ENCODE measurements at places on chromosomes 12 and 14.

- no peak for DNase-seq
These were observed 117.8 kb downstream of the TTC7B start for GRCh38 chr14:90698379-90698869.

GRCh38 chr12:33000016-33000415 is 103.4 kb upstream of the PKP2 start:
- no peak for DNase-seq

DNA sequence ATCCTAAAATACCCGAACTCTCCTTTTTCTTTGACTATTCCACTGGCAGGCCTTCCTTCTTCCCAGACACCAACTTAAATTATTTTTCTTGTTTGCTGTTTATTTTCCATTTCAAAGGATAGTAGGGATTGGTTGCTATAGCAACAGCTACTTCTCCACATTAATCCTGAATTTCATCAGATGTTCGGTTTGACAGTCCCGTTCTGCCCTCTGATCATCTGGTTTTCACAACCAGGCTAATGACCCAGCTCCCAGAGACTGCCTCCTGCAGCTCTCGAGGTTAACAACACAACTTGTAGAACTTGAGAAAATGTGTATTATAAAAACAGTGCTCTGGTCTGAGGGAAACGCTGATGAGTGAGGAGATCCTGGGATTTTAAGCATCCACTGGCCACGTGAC is 45.5 kb downstream of the NUAK1 start:
- no peak for DNase-seq

DNA sequence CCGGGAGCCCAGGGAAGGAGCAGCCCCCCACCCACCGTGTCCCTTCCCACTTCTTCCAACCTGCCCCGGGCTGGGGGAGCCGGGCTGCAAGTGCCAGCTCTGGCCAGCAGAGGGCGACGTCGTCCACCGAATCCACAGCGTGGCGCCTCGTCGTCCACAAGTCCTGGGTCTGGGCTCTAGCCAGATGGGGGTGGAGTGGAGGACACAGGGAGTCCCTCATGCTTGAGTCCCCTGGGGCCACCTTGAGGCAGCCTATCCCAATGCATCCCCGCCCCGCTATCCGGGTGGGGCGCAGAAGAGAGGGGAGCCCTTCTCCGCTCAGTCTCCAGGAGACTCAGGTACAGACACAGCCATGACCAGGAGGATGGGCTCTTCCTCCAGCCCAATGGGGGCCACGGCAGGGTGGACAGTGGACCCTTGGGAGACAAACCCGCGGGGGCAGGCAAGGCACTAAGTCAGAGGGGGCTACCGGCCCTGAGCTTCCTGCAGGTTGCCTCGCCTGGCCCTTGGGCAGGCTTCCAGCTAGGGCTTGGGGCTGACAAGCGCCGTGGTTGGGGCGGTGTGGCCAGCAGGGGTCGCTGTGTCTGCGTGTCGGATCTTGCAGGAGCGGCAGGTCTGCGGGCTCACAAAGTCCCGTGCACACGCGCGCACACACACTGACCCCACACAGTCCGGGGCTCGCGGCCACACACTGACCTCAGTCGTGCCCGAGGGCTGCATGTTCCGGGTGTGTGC is 5.5 kb downstream of the AQP5 start:
- peak; percentile 98 for DNase-seq

DNA sequence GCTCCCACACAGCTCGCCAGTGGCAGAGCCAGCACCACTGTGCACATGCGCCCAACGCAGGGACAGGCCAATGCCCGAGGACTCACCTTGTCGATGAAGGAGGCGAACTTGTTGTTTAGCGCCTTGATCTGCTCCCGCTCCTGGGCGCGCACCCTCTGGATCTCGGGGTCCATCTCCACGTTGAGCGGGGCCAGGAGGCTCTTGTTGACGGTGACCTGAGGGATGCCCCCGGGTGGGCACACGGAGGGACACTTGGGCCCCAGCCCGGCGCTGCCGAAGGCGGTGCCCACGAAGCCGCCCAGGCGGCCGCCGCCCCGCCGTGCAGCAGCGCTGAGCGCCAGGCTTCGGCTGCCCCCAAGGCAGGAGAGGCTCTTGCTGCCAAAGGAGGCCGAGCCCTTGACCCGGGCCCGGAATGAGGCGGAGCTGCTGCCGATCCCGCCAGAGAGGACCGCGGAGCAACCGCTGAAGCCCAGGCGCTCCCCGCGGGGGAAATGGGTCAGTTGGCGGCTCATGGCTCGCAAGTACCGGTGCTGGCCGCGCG is at the start of gene KRT72:
KRT72 (minus strand) TSS at position 523 of the 541 bp plus-strand sequence; CDS start at position 512, 11 bp downstream.
- no peak for DNase-seq

- no peak for DNase-seq
These were observed 87.7 kb downstream of the CHGA start for GRCh38 chr14:93010522-93011140.

DNA sequence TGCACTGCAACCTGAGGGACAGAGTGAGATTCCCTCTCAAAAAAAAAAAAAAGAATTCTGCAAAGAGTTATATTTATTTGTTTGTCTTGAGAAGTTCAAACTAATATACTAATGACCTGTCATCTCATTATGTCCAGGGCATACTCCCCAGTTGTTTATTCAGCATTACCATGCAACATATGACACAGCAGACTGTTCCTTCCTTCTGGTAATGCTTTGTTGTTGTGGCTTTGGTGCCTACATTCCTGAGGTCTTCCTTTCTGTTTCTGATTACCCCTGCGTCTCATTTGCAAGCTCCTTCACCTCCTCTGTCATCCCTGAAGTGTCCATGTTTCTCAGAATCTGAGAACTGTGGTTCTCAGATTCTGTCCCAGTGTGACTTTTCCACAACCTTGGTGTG is 55.3 kb downstream of the DERA start:
- no peak for DNase-seq

- DNase-seq = no peak
These were observed 244.2 kb upstream of the CLEC14A start for GRCh38 chr14:38500125-38500524.

GRCh38 chr12:6090803-6091202 is 33.7 kb downstream of the VWF start:
- DNase-seq = no peak

DNA sequence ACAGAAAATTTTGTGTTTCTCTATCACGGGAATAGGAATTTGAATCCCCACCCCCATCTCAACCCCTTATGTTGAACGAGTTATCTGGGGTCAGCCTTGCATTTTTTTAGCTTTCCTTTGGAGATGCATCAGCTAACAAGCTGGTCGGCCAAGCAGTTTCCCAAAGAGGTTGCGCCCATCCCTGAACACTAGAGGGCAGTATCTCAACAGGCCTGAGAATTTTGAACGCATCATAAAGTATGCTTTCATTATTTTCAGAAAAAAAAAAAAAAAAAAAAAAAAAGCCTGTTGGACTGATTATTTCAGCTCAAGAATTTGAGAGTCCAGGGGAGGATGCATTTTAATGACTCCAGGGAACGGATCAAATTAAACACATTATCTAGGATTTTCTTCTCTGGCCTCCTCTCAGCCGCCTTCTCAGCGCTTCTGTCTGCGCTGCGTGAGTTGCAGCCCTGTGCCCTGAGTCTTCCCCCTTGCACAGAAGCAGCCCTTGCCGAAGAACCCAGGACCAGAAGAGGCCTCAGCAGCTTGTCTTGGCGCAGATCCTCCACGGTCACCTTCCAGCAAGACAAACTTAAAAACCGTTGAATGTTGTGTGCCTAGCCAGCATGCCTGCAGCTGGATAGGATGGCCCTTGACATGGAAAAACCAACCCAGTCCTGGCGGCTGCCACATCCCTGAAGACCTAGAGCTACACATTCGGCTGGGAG is 76.6 kb upstream of the GZMB start:
- DNase-seq = no peak

- no peak for DNase-seq
These were observed 153.9 kb upstream of the RMST start for GRCh38 chr12:97308576-97309198.

DNA sequence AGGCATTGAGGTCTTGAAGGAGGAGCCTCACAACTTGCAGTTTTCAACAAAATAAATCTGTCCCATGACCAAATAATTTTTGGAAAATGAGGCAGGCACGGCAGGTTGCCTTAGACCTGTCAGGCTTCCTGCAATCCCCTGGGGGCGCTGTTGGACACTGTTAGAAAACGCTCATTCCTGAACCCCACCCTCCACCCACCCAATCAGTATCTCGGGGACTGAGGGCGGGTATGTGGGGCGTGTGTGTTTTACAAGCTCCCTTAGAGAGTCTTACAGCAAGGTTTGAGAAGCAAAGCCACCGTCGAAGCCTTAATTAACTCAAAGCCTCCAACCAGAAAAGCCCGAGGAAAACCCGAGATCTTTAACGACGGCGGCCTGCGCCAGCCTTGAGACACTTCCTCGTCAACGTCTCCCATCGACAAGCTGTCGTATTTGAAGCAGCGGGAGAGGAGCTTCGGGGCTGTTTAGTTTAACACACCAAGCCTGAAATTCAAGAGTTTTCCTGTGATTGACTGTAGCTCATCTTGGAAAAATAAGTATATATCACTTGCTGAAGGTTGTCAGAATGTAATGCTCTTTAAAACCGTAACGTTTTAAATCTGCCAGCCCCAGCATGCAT is 123.0 kb downstream of the GLT1D1 start:
- DNase-seq = no peak

DNA sequence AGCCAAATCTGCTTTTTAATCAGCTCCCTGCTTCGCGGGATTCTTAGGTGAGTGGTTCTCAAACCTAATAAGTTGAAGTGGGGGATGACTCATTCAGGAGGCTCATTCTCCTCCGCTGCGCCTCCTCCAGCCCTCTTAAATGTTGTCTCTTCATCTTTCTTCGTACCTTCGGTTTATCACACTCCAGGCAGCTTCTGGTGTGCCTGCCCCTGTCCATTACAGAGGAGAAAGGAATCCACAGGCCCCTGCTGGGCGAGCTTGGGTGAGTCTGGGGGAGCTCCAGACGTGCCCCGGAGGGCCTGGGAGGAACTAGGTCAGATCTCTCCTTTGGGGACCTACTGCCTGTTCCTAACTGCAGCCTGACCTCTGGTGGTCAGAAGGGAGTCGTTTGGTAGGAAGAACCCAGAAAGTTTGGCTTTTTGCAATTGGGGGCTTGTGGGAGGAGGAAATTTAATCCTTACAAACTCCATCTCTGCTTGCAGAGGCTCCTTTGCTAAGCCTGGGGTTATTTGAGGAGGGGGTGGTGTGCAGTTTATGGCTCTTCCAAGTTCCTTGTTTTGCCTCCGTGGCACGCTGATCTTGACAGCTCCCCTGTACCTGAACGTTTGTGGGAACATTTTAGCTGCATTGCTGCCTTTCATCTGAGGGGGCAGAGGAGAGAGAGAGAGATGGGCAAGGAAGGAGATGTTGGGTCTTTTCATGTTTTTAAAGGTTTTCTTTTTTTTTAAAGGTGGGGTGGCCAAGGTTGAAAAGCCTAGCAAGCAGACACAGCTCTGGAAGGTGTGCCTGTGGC is 84.1 kb upstream of the GNG2 start:
- no peak for DNase-seq

DNA sequence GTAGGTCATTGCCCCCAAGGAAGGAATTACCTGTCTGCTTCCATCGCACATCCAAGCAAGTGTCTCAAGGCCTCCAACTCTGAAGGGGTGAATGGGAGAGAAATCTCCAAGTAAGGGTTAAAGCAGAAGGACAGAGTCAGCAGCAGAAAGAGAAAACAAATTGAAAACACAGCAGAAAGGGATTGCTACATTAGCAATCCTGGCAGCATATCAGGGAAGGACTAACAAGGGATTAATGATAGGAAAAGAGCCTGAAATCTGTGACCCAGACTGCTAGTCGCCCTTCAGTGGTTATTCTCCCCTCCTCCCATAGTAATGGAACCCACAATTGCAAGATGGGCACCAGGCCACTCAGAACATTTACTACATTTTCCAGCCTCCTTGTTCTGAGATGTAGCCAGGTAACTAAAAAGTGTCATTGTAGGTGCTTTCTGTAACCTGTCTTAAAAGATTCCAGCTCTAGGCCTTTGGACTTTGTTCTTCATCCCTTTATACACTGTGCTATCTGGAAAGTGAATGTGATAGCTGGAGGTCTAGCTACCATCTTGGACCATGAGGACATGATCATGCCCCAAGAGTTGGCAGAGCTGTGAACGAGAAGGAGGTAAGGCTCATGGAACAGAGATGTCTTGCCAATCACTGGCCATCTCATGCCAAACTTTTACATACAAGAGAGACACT is 36.0 kb downstream of the MAP3K9 start:
- no peak for DNase-seq

GRCh38 chr12:49033611-49034285 is 15.2 kb upstream of the PRKAG1 start:
- no peak for DNase-seq

- no peak for DNase-seq
These were observed 16.9 kb downstream of the DAO start for GRCh38 chr12:108896817-108897216.

GRCh38 chr12:131598717-131599116 is 112.2 kb upstream of the SFSWAP start:
- DNase-seq = no peak

DNA sequence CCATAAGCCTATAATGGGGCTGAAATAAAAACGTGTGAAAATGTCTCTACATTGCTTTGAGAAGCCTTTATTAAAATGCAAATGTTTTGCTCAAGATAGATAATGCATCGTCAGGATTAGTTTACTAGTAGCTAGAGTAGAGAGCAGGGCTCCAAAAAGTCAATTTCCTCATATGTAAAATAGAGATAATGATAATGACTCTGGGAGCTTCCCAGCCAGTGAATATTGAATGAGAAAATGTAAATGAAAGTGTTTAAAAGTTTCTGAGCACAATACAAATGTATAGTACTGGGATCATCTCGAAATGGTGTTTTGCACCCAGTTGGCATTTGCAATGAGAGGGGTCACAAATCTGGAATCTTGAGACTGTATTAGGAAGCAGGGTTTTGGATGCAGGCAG is 135.3 kb downstream of the OTOGL start:
- DNase-seq = no peak

- DNase-seq = no peak
These were observed 84.7 kb downstream of the GALNT4 start for GRCh38 chr12:89439941-89440340.

DNA sequence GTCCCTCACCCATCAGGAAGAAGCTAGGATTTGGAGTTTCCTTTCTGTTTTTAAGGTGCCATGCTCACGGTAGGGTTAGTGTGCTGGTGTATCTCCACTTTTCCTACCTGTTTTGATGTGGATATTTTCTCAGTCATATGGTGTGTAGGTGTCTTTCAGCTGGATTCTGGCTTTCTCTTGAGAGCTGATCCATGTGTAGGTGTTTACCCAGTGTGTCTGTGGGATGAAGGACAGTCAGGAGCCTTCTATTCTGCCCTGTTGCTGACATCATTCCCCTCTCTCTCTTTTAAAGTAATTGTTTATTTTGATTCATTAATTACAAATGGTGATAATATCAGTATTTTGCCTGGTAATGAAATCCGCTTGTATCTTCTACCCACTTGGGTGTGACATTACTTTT is 22.8 kb downstream of the TMX1 start:
- DNase-seq = no peak

GRCh38 chr12:116245189-116245588 is 32.3 kb downstream of the MED13L start:
- no peak for DNase-seq

GRCh38 chr14:68469208-68469713 is 323.6 kb downstream of the ZFP36L1 start:
- DNase-seq = no peak

All from activated CD8-positive, alpha-beta memory T cell treated with anti-CD3 and anti-CD28 coated beads for 48 hours (primary cell).